Astrocyte of the cerebellum (primary cell): ENCODE measurements at places on chromosomes 16 and 17.

- DNase-seq = peak; percentile 3
These were observed 89.1 kb downstream of the ELAC2 start for GRCh38 chr17:12928736-12929135.

- peak; percentile 23 for DNase-seq
These were observed 18.2 kb upstream of the NXPH3 start for GRCh38 chr17:49557312-49558024.

DNA sequence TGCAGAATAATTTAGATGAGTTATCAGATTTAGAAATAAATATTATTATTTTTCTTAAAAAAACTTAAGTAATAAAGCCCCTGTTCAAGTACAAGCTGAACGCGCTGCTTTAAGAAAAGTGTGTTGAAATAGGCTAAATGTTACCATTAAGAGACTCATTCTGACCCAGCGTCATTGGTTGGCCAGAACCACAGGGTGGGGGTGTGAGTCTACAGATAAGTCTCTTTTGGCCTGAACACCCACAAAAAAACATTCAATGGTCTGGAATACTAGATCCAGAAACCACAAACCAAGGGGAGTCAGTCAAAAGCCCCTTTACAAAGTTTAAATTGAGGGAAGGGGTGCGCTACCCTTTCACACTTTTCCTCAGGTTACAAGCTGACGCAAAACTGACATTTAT lies 776.1 kb downstream of the KCNJ2 start:
- no peak for DNase-seq

GRCh38 chr16:72216767-72217166 lies 44.8 kb upstream of the PMFBP1 start:
- DNase-seq = no peak

- DNase-seq = no peak
These were observed 1.6 kb downstream of the IRX3 start for GRCh38 chr16:54284931-54285413.

DNA sequence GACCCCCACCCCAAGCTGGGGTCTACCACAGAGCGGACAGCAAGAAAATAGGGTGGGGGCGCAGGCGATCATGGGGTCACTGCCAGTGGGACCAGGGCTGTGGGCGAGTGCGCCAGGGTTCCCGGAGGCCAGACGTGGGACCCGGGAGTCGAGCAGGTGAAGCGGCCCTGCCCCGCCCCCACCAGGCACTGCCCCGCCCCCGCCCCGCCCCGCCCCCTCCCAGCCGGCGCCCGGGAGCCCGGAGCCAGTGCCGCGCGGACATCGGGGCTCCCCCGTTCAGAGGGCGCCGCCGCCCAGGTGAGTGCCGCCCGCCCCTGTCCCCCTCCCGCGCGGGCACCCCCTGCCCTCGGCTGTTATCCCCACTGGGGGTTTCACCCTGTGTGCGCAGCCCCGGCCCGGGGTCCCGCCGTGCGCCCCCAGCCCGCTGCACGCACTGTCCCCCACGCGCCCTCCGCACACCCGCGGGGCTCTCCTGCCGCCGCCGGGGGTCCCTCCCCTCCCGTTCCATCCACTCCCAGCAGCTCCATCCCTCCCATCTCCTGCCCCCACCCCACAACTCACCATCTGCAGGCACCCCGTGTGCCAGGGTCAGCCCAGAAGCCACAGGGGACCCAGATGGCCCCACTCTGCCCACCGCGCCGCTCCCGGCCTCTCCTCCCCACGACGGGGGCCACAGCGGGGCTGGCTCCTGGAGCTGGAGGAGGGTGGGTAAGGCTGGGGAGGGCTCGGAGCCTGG lies at the start of gene SSTR5:
Gene SSTR5, plus strand, starts transcription at position 222 of the 736 bp plus-strand sequence. CDS start 6,122 bp downstream, outside the sequence.
- DNase-seq = no peak

DNA sequence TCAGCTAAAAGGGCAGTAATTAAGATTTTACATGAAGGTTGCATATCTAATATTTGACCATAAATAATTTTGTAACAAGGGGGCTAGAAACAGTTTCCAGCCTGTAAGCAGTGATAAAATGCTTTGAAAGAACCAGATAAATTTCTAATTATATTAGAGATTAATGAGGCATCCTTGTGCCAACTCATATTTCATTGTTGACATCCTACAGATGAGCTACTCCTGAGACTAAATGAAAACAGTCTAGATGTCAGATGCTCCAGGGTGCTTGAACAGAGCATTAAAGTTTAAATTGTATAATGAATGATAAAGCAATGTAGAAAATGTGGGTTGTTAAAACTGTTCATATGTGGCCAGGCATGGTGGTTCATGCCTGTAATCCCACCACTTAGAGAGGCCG lies 23.3 kb downstream of the IQCK start:
- no peak for DNase-seq

DNA sequence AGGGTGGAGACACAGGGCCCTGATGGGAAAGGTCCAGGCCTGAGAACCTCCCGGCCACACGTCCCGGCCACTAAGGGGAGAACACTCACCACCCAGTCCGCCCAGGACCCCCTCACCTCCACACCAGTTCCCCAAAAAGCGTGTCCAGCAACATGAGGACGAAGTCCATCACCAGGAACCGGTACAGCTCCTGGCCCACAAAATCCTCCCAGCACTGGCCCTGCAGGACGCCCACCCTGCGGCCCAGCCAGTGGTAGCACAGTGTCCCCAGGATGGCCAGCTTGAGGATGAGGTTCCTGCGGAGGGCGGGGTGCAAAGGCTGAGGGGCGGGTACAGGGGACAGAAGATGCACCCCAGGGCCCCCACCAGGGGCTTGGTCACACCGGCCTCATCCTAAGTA lies 8.0 kb downstream of the TMC6 start:
- DNase-seq = no peak

DNA sequence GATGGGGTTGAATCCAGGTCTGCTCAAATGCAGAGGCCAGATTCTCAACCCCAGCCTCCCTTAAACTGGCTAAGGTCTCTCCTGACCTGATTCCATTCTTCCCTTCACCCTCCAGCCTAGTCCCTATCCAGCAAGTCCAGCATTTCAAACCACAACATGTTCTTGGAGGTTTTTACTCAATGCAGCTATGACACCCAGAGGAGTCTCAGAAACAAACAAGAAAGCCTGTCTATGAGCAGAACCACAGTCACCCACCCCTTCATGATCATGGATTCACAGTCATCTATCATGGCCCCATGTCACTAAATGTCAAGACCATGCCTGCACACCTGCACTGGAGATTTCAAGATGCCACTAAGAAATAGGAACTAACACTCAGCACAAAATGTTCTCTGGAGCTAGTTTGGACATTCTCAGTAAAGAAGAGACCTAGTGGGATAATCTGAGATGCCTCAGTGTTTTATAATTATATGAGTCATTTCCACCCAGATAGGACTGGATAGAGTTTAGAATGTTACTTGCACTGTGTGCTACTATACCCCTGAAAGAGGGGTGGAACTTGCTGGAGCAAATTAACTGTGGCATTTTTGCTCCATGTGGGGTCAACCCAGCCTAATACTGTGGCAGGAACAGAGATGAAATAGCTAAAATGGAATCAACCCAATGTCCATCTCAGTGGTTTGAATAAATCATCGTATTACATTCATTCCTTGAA lies 9.5 kb upstream of the METTL22 start:
- DNase-seq = no peak

GRCh38 chr17:70254735-70255460 lies 85.6 kb downstream of the KCNJ2 start:
- DNase-seq = no peak

DNA sequence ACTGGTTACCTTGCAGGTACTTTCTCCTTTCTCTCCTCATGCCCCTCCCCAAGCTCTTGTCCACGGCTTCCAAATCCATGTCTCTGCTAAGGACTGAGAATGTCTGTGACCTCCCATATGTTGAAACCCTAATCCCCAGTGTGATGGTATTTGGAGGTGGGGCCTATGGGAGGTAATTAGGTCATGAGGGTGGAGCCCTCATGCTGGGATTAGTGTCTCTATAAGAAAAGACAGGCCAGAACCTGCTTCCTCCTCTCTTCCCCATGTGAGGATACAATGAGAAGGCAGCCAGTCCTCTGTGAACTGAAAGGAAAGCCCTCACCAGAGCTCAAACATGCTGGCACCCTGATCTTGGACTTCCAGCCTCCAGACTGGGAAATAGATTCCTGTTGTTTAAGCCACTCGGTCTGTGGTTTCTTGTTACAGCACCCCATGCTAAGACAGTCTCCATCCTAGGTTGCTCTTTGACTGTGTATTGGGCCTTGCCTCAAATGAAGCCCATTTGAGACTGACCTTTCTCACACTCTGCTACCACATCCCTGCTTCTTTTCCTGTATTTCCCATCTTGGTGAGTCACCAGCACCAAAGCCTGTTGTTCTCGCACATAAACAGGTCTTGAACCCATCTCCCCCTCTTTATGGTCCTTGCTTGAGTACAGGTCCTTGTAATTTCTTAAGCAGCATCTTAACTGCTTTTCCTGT lies 135.0 kb downstream of the CDK5R1 start:
- no peak for DNase-seq

GRCh38 chr16:17258848-17259713 lies 211.7 kb downstream of the XYLT1 start:
- DNase-seq = no peak

GRCh38 chr17:47895347-47895855 lies 635 bp upstream of the SP2 start:
- no peak for DNase-seq

GRCh38 chr17:13157656-13158055 lies 139.8 kb upstream of the ELAC2 start:
- DNase-seq = no peak

GRCh38 chr17:72661116-72661944 lies 431.2 kb downstream of the SLC39A11 start:
- no peak for DNase-seq

- DNase-seq = no peak
These were observed 10.5 kb downstream of the CEP295NL start for GRCh38 chr17:78892520-78892919.

- DNase-seq = no peak
These were observed 8.5 kb upstream of the WNT9B start for GRCh38 chr17:46842835-46843234.

DNA sequence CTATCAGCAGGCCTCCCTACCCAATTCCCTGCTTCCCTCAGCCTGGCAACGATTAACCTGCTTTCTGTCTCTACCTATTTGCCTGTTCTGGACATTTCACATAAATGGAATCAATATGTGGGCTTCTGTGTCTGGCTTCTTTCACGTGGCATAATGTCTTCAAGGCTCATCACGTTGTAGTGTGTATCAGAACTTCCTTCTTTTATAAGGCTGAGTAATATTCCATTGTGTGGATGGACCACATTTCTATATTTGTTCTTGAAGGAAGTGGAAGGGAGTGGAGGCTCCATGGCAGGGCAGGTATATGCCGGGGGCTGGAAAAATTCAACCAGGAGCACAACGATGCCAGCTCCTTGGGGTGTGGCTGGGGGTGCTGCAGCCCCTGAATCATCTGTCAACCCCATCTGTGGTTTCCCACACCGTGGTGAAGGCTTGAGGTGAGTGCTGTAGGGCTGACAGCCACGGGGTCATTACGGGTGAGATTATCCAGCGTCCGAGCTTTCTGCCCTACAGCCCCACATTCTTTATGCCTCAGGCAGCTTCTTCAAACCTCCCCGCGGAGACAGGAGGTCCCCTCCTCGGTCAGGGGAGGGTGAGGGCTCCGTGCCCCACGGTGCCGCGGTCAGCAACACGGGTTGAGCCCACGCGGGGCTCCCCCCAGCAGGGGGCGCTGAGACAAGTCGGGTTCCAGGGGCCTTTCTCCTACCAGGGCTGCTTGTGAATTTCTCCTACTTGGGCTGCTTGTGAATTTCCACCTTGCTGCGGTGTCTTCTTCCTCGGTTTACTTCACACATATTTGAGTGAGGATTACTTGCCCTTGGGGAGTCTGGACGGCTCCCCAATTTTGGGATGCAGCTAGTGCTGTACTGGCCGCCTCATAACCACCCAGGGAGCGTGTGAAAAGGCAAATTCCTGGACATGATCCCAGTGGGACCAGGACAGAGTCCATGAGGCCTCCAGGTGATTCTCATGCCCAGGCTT lies 18.3 kb upstream of the WFIKKN2 start:
- DNase-seq = no peak

- peak; percentile 46 for DNase-seq
These were observed 24.1 kb downstream of the HMOX2 start for GRCh38 chr16:4500272-4500671.

DNA sequence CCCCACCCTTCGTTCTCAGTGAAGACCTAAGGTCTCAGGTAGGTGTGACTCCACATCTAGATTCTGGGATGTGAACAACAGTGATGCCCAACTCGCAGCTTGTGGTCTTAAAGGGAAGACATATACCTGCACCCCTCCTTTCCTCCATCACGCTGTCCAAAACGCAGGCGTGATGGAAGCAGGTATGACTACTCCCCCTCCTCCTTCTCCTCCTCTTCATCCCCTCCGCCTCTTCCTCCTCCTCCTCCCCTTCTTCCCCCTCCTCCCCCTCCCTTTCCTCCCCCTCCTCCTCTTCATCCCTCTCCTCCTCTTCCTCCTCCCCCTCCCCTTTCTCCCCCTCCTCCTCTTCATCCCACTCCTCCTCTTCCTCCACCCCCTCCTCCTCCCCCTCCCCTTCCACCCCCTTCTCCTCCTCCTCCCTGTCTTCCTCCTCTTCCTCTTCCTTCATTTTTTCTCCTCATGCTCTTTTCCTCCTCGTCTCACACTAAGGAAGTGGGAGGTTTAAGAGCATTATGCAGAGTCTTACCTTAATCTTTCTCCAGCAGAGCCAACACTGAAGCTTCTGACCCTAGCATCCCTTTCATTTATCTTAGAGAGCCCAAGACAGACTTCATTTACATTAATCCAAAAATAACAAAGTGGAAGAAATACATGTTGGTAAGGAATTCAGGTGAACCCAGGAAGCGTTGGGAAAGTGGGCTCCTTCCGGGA lies 352.5 kb downstream of the FOXL1 start:
- DNase-seq = no peak

DNA sequence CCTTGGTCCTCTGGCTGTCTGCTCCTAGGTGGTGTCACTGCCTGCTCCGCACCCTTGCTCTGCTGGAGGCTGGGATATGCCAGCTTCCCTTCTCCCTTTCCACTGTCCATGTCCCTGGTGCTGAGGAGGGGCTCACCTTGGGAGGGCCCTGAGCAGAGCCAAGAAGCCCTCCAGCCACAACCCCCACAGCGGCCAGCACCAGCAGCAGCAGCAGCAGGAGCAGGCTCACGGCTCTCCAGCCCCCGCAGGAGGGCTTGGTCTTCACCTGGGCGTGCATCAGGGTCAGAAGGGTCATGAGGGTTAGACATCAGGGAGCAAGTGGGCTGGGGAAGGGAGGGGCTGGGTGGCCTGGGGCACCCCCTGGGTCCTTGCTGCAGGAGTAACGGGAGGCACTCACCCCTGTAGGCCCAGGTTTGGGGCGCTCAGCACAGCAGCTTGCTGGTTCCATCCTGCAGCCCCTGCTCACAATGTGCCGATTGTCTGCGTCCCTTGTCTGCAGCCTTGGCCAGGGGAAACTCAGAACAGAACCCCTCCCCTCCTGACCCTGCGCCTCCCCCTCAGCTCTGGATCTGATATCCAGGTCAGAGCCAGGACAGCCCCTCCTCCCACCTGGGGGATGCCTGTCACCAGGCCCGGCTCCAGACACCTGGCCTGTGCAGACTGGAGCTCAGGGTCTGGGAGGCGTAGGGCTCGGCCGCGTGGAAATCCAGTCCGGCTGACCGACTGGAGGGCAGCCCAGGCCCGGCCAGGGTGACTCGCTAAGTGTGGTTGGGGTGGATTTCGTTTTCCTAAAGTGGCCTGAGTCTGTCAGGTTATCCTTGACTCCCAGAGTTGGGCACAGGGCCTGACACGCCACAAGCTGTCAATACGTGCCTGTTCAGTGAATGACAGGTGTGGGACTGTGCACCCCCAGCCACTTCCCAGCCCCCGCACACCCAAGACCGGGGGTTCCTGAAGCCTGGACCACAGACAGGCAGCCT lies at the start of gene BRICD5:
Gene BRICD5, minus strand, starts transcription at position 478 of the 980 bp plus-strand sequence. Its CDS starts 30 bp downstream, at position 448.
- DNase-seq = no peak

- no peak for DNase-seq
These were observed 61.1 kb downstream of the ADAMTS18 start for GRCh38 chr16:77373726-77374125.

- DNase-seq = no peak
These were observed 5.8 kb upstream of the ZNF23 start for GRCh38 chr16:71467810-71468209.
